ENCODE measurements at places on chromosomes 5 and 9.

DNA sequence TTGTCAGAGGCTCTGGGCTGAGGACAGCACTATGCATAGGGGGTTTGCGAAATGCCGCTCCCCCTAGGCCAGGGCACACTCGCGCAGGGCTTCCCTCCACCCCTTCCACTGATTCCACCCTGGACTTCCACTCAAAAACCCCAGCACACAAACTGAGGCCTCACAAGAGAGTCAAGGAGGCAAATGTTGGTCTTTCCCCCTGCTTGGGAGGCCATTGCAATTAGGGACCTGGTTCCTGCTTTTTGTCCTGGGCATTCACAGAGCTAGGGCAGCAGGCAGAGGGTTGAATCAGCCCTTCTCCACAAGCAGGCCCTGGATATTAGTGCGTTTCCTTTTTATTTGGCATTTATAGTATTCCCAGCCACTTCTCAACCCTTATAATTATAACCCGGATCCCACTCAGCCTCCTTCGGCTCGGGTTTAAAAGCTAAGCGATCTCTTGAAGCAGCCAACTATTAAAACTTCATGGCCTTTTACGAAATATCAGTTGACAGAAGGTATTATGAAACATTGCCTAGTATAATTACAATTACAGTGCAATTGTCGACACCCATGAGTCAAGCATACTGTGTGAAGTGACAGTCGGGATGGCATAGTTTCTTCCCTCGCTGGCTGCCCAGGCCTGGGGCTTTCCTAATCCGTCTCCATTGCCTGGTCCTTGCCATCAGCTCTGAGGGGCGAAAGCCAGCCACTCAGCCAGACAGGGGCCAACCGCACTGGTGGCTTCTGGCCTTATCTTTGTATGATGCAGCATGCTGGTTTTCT is 285.5 kb upstream of the MAP3K1 start:
- DNase-seq: no peak

DNA sequence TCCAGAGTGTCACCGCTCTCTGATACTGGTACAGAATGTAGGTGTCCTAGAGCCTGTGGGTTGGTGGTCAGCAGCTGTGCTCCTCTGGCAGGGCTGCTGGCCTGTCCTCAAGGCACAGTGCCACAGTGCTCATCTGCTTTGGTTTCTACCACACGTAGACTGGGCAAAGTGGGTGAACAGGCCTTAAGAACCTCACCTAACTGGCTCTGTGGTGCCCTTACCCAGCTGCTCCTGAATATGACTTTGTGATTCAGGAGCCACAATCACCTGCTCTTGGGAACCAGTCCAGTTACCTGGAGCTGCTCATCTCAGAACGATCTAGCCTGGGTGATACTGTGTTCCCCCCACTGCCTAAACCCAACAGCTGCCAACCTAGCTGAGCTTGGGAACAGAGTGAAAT is 6.4 kb downstream of the NOP16 start:
- no peak for DNase-seq

- no peak for DNase-seq
Measured at GRCh38 chr5:143652108-143652700, 159.8 kb upstream of the HMHB1 start.

GRCh38 chr5:34889394-34889793 is 25.9 kb downstream of the RAD1 start:
- DNase-seq: no peak

DNA sequence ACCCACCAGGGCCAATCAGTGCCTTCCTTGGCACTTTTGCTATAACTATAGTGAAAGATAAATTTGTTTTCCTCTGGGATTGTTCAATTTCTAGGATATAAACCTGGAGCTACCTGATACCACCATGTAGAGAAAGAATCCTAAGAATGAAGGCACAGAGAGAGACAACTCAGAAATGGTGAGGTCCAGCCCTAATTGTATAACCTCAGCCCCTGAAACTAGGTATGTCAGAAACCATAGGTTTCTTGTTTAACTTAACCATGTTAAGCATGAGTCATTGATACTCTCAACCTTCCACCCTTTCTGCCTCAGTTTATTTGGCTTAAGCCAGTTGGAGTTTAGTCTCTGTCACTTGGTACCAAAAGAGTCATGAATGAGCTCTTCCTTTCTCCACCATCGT is 4.6 kb upstream of the SPZ1 start:
- DNase-seq: no peak

GRCh38 chr5:33379757-33380156 is 61.0 kb upstream of the TARS1 start:
- no peak for DNase-seq
